ENCODE measurements at places on chromosomes 13 and 19.
A peak's percentile ranks its signal among the peaks of the same experiment; 100 is the strongest.

DNA sequence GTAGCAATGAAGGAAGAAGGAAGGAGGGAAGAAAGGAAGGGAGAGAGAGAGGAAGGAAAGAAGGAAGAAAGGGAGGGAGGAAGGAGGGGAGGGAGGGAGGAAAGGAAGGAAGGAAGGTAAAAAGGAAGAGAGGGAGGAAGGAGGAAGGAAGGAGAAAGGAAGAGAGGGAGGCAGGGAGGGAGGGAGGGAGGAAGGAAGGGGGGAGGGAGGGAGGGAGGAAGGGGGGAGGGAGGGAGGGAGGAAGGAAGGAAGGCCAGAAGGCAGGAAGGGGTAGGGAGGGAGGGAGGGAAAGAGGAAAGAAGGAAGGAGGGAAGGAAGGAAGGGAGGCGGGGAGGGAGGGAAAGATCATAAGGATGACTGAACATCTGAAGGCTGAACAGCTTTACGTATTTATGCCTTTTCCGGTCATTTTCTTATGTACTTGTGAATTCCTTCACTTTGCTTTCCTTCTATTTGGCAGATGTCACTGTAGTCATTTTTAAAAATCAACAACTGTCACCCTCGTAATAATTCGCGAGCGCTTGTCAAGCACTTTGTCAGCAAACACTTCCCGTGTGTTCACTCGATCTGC is 6.7 kb upstream of the TTYH1 start:
- no peak for DNase-seq

DNA sequence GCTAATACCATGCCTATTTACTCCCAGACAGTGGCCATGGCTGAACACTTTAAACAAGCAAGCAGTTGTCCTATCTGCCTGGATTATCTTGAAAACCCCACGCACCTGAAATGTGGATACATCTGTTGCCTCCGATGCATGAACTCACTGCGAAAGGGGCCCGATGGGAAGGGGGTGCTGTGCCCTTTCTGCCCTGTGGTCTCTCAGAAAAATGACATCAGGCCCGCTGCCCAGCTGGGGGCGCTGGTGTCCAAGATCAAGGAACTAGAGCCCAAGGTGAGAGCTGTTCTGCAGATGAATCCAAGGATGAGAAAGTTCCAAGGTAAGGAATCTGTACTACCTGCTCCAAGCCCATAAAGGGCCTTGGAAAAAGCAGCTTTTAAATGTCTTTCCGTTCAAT is 8.6 kb downstream of the RFPL4AL1 start:
- peak; percentile 47 for DNase-seq

DNA sequence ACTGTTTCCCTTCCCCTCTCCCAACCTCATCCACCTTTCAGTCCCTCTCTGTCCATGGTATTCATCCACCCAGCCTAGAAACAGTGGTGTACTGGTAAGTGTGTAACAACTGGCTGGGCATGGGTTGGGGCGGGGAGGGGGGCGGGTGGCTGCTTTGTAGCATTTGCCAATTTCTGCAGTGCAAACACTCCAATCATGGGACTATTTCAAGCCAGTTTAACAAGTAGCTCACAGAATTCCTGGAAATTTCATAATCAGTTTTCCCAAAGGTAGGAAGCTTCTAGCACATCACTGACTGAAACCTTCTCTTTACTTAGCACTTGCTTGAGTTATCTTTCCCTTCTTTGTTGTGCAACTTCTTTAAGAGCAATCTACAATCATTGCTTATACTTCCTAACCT is 100.8 kb upstream of the WASF3 start:
- no peak for DNase-seq

GRCh38 chr13:103757361-103757760 is 691.1 kb upstream of the SLC10A2 start:
- no peak for DNase-seq

GRCh38 chr19:50272263-50272897 is 56.8 kb downstream of the KCNC3 start:
- DNase-seq, result peak; percentile 19

DNA sequence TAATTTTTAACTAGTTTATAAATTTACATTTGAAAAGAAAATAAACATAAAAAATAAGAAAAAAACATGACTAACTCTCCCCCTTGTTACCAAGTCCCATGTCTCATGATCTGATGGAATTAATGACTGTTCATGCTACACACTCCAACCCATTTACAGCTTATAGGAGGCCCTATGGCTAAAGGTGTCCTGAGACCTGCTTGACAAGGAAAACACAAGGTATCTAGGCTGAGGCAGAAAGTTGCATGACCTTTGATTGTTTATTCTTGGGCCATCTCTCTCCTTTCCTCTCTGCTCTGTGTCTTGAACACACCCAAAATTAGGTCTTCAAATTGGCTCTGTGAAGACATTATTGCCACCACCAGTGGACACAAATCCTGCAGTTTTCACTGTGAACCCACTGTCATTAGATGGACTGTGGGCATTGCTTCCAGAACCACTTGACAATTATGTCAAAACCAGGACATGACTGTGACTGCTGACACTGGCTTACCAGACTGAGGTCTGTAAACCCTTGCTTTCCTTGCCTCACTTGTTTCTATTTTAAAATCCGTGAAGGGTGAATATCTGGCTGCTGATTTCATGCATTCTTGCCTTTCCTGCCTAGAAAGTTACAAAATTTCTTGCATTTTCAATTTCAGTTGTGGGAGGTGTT is 386.5 kb upstream of the SPRY2 start:
- DNase-seq, result no peak

- DNase-seq, result no peak
Measured at GRCh38 chr13:109273326-109273751, 513.0 kb downstream of the IRS2 start.

DNA sequence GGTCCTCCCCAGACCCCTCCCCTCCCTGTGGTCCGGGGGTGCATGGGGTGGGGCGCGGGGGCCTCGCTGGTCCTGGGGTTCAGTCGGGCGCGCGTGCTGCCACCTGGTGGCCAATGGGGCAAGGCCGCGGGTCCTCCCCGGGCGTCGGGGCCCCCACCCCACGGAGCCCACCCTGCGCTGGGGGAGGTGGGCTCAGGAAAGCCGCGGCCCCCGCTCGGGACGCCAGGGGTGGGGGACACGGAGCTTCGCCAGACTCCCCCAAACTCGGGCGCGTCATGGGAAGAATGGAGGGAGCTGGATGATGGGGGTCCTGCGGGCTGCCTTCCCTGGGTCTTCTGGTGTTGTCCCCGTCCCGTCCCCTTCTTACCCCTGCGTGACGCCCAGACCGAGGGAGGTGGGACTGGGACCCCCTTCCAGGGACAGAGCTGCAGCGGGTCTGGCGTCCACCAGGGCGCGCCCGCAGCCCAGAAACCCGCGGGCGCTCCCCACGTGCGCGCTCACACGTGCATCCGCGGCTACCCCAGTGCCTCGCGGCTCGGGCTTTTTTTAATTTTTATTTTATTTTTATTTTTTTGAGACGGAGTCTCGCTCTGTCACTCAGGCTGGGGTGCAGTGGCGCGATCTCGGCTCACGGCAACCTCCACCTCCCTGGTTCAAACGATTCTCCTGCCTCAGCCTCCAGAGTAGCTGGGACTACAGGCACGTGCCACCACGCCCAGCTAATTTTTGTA is 19.8 kb upstream of the TCF3 start:
- peak; percentile 74 for DNase-seq

DNA sequence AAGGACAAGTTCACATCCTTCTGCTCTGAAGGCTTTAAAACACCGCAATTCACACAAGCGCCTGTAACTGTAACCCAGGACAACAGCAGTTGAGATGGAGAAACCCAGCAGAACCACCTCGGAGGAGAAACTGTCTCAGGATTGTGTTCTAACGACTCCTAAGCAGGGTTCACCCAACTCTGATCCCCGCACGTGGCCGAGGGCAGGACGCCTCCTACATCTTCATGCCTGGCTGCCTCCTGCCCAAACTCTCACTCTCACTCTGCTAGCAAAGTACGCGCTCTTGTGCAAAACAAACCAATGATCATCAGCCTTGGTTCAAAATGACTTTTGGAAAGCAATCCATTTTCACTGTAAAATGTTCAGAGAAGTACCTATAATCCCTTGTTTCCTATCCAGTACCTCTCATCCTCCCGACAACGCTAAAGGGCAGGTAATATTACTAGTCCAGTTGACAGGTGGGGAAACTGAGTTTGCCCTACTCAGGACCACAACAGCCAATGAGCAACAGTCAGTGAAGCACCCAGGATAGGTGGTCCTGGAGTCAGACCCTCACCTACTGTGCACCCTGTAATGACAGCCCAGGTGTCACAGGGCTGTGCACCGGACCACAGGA is 25.6 kb downstream of the EPS15L1 start:
- no peak for DNase-seq

DNA sequence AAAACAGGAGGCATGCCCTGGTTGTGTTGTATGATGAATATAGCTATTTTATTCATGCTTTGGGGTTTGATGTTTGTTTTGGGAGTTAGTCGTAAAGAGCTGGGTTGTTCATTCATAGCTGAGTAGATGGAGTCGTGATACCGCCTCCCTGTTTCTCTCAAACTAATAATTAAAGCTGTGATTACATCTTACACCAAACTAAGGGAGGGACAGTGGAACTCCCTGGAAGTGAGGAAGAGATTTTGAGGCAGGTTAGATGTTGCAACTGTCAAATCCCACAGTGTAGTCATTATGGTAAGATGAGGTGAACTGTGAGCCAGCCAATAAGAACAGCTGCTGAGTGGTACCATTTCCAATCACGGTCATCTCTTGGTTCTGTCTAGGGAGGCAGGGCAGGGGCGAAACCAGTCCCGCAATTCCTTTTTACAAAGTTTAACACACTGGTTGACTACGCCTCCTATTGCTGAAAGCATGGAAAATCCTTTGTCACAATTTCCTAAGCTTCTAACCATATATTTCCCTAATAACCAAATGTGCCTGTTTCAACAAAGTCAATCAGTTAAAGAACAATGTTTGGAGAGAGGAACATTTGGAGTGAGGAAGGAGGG is 207.6 kb upstream of the SERP2 start:
- no peak for DNase-seq

DNA sequence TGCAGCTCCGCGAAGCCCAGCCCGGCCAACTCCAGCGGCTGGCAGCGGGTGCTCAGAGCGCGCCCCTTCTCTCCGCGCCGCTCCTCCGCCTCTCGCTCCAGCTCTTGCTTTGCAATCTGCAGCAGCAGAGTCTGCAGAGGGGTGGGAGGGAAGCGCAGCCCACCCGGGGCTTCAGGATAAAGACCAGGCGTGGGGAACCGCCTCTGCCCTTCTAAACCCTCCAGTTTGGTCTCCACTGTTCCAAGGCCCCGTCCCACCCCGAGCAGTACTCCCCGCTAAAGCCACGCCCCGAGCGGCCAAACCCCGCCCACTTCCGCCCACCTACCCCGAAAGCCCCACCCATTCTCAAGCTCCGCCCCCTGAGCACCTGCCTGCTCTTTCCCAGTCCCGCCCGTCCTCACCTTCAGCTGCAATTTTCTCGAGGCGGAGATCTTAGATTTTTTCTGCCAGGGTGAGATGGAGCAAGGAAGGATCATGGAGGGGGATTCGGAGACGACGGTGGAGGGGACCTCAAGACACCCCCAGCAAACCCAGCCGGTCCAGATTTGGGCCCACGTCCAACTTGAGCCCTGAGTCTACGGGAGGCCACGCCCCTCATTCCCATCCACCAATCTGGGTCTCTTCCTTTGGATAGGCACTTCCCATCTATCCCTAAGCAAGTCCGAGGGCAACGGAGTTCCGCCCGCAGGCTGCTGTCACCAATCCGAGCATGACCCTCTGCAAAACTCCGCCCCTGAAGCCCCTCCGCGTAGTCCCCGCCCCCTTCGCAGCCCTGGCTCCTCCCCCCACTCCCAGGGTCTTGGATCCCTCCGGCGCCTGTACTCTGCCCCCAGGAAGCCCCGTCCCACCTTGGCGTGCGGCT is 1.1 kb downstream of the TNNI3 start:
- DNase-seq, result peak; percentile 68

- DNase-seq, result no peak
Measured at GRCh38 chr13:60720590-60720989, 323.6 kb downstream of the TDRD3 start.

DNA sequence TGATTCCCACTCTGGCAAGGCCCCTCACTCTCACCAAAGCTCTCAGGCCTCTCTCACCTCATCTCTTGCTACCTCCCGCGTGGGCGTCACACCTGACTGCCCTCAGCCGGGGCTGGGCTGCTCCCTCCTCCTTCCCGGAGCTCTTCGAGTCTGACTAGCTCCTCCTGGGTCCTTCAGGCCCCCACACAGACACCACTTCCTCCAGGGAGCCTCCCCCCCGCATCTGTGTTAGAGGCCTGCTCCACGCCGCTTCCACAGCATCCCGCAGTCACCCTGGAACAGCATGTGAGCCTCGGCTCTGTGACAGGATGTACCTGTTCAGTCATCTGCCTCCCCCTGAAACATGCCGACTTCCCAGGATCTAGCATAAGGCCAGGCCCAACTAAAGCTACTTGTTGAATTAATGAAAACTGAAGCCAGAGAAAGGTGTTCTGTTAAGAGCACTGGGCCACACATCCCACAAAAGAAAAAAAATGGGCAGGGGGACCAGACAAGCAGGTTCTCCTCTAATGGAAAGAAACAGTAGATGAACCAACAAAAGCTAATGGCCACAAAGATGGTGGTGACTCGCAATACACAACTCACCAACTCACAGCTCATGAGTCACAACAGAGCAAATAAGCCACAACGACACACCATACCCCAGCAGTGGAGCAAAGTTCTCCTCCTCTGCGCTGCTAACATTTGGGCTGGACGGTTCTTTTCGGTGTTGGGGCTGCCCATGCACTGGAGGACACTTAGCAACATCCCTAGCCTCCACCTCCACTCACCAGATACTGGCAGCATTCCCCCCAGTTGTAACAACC is 3.0 kb downstream of the PPP6R1 start:
- peak; percentile 41 for DNase-seq

GRCh38 chr13:31064636-31065035 is 97.1 kb downstream of the HSPH1 start:
- DNase-seq, result no peak

- no peak for DNase-seq
Measured at GRCh38 chr13:110379905-110380341, 72.8 kb downstream of the COL4A2 start.

DNA sequence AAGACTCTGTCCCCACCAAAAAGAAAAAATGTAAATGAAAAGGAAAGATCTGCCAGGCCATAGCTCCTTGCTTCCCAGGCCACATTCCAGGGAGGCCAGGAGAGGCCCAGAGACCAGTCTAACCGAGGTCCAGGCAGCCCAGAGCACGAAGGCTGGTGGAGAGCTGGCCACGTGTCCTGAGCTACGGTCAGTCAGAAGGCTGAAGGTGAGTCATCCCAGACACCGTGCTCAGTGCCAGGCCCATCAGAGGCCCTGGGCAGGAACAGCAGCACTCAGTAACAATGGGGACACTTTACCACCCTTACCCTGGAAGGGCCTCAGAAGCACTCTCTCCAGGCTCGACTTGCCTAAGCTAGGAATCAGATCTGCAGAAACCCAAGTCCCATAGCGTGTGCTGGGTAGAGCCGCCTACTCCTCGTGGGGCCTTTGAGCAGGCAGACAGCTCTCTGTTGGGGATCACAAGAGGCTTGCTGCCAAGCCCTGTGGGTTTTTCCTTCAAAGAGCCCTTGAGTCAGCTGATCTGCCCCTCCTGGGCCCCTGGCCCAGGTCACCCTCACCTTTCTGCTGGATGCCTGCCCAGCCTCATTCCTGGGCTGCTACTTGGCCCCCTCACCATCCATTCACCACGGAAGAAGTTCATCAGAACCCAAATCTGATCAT is 11.6 kb upstream of the DNMT1 start:
- peak; percentile 50 for DNase-seq

GRCh38 chr19:6216236-6216995 is 63.4 kb downstream of the MLLT1 start:
- DNase-seq, result no peak

- no peak for DNase-seq
Measured at GRCh38 chr19:45800070-45800553, 7.5 kb upstream of the DMWD start.

GRCh38 chr13:110574161-110574560 is 12.6 kb upstream of the RAB20 start:
- no peak for DNase-seq
